ENCODE measurements at places on chromosomes 1 and 21. TPM values are rescaled to one million over a fixed set of nuclear protein-coding genes. Genes with fewer than 3 reads are reported as not detected.

The GPR61 gene
- total RNA-seq, result not detected

- DNase-seq, result no peak
Measured at GRCh38 chr21:17139696-17140095, 373.1 kb upstream of the CXADR start.

DNA sequence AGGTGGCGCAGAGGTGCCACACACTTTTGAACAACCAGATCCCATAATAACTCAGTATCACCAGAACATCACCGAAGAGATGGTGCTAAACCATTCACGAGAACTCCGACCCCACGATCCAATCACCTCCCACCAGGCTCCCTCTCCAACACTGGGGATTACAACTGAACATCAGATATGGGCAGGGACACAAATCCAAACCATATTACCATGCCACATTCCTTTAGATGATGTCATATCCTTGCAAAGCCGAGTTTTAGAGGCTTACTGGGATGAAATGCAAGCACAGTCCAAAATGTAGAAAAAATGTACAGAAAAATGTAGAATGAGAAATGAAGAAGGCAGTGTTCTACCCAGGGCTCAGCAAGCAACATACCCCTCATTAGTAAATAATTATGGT lies 64.7 kb downstream of the SGIP1 start:
- DNase-seq, result peak; percentile 70

DNA sequence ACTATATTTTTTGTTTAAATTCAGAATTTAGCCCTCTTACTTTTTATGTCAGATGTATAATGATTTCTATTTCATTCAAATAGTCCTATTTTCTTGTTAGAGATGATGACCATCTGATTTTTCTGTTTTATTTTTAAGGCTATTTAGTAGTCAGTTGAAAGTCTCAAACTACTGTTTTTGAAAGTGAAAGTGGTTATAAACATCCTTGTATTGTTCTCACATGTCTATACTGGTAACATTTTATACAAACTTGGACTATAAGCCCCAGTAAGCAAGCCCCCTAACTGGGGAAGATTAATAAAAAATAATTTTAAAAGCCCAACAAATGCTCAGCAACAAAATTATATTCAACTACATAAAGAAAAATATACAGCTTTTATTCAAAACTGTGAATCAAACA lies 271.3 kb upstream of the RGS18 start:
- DNase-seq, result no peak

GRCh38 chr1:165080253-165080896 lies 276.1 kb downstream of the LMX1A start:
- DNase-seq, result peak; percentile 10

Data from Daoy (cell line).